D721Med (cell line): ENCODE measurements at places on chromosomes 3 and 15.

GRCh38 chr15:89662893-89663626 lies 7.8 kb upstream of the KIF7 start:
- DNase-seq, result no peak

- DNase-seq, result no peak
Observed at GRCh38 chr3:129505341-129505740, 23.1 kb upstream of the RHO start.

DNA sequence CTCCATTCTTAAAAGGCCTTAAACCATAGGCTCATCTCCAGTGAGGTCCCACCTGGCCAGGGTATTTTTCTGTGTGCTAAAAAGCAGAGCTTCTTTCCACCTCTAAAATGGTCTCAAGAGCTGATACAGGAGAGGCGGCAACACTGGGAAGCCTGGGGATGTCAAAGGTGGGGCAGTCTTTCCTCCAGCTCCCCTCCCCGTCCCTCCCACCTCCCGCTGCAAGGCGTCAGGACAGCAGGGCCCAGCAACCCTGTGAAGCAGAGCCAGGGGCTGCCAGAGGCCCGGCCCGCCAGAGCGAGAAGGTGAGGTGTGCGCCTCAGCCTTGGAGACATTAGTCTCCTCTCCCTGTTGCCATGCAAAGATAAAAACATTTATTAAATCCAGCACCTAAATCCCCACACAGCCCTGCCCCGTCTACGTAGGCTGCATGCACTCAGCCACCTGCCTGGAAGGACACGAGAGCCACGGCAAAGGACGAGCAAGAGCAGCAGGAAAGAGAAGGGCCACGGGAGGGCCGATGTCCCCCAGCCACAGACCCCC lies 75.6 kb downstream of the FAM174B start:
- no peak for DNase-seq

- no peak for DNase-seq
Observed at GRCh38 chr3:155292133-155292532, 1.4 kb downstream of the STRIT1 start.

- DNase-seq, result no peak
Observed at GRCh38 chr3:58107597-58107996, 99.4 kb downstream of the FLNB start.

- no peak for DNase-seq
Observed at GRCh38 chr3:23653647-23654525, 151.9 kb upstream of the UBE2E1 start.

- DNase-seq, result no peak
Observed at GRCh38 chr15:63218100-63218808, 28.8 kb downstream of the RAB8B start.

DNA sequence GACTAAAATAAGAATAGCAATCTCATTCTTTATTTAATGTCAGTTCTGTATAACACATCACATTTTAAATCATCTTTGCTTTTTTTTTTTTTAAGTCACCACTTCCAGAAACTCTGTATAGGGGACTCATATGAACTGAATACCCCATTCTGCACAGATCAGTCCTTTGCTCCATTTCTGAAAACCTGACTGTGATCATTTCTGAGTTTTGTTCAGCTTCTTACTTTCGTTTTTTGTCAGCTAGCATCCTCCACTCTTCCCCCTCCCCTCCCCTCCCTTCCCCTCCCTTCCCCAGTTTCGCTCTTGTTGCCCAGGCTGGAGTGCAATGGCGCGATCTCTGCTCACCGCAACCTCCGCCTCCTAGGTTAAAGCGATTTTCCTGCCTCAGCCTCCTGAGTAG lies 49.8 kb upstream of the SGO1 start:
- DNase-seq, result no peak

DNA sequence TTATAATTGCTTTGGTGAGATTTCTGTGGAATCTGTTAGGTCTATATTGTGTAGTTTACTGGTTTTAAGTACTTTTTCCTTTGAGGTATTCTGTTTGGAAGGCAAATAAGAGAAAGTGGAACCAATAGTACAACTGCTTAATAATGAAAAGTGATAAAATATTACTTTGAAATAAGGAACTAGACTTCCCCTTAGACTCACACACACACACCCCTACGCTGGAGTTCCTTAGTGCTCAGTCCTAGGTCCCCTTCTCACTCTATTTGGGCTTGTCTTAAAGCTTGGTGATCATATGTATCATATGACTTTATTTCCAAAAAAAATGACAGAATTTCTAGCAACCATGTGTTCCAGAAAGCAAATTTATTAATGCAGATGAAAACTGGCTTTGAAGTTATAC lies 494.0 kb upstream of the TGFBR2 start:
- no peak for DNase-seq
